ENCODE measurements at places on chromosomes 11 and 22.

DNA sequence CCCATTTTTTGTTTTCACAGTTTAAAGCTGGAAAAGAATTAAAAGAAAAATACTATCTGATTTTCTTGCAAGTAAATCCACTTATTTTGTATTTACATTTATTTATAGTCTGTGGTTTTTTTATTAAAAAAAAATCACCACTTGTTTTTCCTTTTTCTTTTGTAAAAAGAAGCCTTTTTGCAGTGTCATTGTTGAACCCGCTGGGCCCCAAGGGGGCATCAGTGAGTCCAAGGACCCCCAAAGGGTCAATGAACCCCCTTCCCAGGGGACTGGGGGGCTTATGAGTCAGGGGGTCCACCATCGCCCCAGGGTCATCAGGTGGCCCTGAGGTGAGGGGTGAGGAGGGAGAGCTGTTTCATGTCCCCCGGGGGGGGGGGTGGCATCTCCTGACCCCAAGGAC lies 34.0 kb upstream of the EIF3D start:
- no peak for DNase-seq

GRCh38 chr11:86781546-86781945 lies 18.8 kb upstream of the PRSS23 start:
- no peak for DNase-seq

GRCh38 chr11:133204158-133204557 lies 328.1 kb downstream of the OPCML start:
- DNase-seq = no peak

GRCh38 chr11:66267379-66268243 lies 828 bp upstream of the RAB1B start:
- DNase-seq = peak; percentile 88

GRCh38 chr11:74280494-74280893 lies 30.9 kb downstream of the P4HA3 start:
- DNase-seq = no peak

- no peak for DNase-seq
Observed at GRCh38 chr22:25359601-25360261, 140.3 kb downstream of the CRYBB2 start.

DNA sequence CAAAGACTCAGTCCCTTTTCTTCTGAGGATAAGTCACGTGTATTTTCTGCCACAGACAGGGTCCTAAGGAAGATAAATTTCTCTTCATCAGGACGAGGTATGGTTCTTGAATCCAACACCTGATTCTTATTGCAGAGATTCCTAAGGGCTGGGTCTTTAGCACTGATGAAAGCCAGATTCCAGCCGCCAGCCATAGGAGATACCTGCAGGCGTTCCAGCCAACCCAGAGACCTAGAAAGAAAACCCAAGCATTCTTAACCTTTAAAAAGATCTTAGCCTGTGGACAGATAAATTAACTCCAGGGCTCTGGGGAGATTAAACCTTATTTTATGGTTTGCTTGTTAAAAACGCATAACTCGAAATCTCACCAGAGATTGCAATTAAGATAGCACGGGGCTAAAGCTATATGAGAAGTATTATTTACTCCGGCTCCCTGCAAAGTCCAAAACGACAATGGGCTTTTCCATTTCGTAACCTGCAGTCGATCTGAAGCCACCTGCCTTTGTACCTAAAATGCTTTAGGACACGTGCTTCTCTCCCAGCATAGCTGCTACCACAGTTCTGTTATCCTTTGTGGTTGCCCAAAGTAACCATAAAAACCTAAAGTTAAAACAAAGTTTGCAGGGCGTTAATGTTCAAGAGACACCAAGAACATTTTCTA lies 104.5 kb downstream of the NXPE2 start:
- no peak for DNase-seq

GRCh38 chr11:28086569-28086968 lies 21.4 kb downstream of the KIF18A start:
- DNase-seq = no peak

DNA sequence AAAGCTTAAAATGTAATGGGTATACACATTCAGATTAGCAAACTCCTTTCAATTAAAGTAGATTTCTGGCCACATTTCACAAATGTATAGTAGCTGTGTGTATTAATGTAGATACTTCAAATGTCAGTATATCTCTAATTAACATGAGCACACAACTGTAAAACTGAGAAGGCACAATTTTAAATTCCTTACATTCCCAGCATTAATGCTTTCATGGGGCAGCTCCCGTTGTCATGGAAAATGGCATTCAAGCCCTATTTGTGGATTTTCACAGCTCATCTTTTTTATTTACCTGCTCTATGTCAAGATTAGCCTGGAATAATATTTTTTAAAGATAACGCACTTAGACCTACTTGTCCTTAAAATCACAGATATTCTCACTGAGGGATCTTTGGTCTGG lies 113.6 kb upstream of the SOX6 start:
- no peak for DNase-seq

- no peak for DNase-seq
Observed at GRCh38 chr11:19311308-19312030, 70.7 kb upstream of the E2F8 start.

DNA sequence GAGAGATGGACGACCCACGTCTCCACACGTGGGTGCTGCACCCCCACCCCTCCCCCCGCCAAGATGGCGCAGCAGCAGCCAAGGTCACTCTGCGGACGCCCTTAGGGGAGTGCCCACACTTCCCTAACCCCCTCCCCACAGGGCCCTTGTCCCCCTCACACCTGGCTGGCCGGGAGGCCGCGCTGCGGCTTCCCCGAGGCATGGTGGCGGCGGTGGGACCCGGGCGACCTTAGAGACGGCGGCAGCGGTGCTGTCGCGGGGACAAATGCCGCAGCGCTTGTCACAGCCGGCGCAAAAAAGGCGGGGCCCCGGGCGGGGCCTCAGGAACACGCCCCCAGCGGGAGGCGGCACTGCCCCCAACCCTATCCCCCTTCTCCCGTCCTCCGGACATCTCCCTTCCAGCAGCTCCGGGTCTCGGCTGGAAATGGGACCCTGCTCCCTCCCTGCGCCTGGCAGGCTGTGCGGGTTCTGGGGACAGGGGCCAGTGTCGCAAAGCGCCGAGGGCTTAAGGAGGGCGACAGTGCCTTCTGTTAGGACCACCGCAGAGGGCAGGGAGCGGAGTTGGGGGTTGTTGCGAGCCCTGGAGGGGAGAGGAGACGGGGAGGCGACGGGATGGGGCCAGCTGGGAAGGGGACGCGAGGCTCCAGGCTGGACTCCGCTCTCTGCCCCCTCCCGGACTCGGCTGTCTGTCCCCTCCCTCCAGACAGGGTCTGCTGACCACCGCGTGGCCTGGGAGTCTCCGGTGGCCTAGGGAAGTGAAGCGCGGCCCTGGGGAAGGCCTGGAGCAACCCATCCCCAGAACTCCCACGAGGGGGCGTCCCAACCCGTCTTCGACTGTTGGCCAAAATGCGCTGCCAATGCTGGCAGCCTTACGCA lies at the start of gene CHCHD10:
Gene CHCHD10, minus strand, starts transcription at position 300 of the 876 bp plus-strand sequence. Its CDS starts 98 bp downstream, at position 202.
- peak; percentile 53 for DNase-seq

DNA sequence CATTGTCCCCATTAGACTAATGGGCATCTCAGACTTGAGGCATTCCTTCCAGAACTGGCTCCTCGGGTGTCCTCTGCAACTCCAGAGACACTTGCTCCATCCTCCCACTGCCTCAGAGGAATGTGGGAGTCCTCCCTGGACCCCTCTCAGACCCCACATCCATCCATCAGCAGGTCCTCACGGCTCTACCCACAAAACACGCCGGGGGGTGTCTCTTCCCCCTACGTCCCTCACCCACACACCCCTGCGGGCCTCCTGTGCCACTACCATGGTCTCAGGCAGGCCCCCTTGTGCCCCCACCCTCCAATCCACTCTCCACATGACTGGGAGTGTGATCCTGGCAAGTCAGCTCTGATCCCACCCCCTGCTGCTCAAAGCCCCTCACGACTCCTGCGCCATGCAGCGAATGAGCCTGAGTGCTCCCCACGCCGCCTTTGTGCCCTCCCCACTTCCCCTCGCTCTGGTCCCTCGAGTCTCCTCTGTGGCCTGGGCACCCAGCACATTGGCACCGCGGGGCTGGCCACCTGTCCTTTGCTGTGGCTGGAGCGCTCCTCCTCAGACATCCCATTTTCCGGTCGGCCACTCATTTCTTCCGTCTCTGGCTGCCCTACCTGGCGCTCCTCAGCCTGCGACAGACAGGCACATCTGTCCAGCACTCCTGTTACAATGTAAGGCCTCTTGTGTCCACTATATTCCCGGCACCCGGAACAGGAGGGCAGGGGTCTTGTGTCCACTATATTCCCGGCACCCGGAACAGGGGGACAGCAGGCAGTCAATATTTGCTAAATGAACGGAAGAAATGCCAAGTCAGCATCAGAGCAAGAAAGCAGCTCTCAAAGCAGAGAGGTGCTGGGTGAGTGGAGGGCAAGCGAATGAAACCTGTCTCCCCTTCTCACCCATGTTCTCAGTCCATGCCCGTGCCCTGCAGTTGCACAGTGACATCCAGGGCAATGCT lies 14.2 kb upstream of the MOB2 start:
- no peak for DNase-seq

DNA sequence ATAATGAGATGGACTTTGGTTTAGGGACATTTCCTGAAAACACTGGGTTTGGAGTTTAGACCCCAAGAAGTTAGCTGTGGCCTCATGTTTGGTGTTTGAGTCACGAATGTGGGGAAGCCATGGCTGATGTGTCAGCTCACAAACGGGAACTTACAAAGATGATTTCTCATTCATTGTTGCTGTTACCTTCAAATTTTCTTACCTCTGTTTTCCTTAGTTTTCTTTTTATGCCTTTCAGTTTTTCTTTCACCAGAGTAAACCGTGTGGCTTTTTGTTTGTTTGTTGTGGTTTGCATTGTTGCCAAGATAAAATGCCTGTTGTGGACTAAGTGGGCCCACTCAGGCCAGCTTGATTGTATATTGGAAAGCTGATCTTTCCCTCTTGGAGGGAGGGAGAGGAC lies 89.1 kb downstream of the SWAP70 start:
- DNase-seq = no peak

GRCh38 chr22:42754658-42755057 lies 34.0 kb upstream of the A4GALT start:
- DNase-seq = no peak

- DNase-seq = no peak
Observed at GRCh38 chr22:21669026-21669425, 3.2 kb downstream of the PPIL2 start.

GRCh38 chr11:68002575-68002937 lies 1.3 kb downstream of the UNC93B1 start:
- no peak for DNase-seq

GRCh38 chr11:32820497-32820896 lies 9.2 kb upstream of the PRRG4 start:
- no peak for DNase-seq

- no peak for DNase-seq
Observed at GRCh38 chr11:42812361-42812760, 499.4 kb upstream of the API5 start.

- DNase-seq = no peak
Observed at GRCh38 chr22:27311698-27312550, 489.6 kb downstream of the MN1 start.

GRCh38 chr22:43479962-43480361 lies 68.1 kb downstream of the MPPED1 start:
- DNase-seq = no peak

All from T-helper 2 cell (primary cell).